ENCODE measurements at places on chromosomes 11 and 22.

- H3K27ac ChIP-seq, result no peak overlapping the region
- H3K27me3 ChIP-seq, result no peaks in the 10 kb centered on the region
- no peak for DNase-seq
- no peak overlapping the region for H3K4me3 ChIP-seq
- no peaks in the 10 kb centered on the region for H3K4me1 ChIP-seq
- no peaks in the 10 kb centered on the region for H3K36me3 ChIP-seq
These were observed 25.3 kb upstream of the PATE1 start for GRCh38 chr11:125720781-125721180.

GRCh38 chr11:120400564-120401364 lies 64.6 kb downstream of the ARHGEF12 start:
- peak overlapping the region; percentile 18 for H3K27ac ChIP-seq
- H3K36me3 ChIP-seq, result no peaks in the 10 kb centered on the region
- no peaks in the 10 kb centered on the region for H3K27me3 ChIP-seq

- no peak overlapping the region for H3K4me3 ChIP-seq
- no peak overlapping the region for H3K27ac ChIP-seq
- H3K4me1 ChIP-seq, result no peaks in the 10 kb centered on the region
- H3K27me3 ChIP-seq, result no peaks in the 10 kb centered on the region
These were observed 235.0 kb downstream of the TBC1D22A start for GRCh38 chr22:46997311-46997970.

DNA sequence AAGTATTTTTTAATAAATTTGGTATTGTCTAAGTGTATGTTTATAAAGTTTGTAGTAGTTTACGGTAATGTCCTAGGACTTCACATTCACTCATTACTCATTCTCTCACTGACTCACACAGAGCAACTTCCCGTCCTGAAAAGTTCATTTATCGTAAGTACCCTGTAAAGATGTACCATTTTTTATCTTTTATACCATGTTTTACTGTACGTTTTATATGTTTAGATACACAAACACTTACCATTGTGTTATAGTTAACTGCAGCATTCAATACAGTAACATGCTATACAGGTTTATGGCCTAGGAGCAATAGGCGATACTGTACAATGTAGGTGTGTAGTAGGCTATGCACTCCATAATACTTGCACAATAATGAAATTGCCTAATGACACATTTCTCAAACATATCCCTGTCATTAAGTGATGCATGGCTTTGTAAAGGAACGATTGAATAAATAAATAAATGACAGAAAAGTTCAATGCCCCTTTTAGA lies 12.5 kb upstream of the CARD18 start:
- no peaks in the 10 kb centered on the region for H3K36me3 ChIP-seq
- no peak overlapping the region for H3K27ac ChIP-seq
- H3K4me3 ChIP-seq, result no peak overlapping the region
- DNase-seq, result no peak
- H3K27me3 ChIP-seq, result no peaks in the 10 kb centered on the region

- peak; percentile 61 for DNase-seq
- H3K4me1 ChIP-seq, result peaks cover 3% of the 10 kb centered on the region
- no peak overlapping the region for H3K4me3 ChIP-seq
- H3K36me3 ChIP-seq, result no peaks in the 10 kb centered on the region
- peaks cover 85% of the 10 kb centered on the region for H3K27me3 ChIP-seq
- H3K27ac ChIP-seq, result no peak overlapping the region
These were observed 7.3 kb downstream of the RTN4RL2 start for GRCh38 chr11:57467508-57468157.

- H3K36me3 ChIP-seq, result no peaks in the 10 kb centered on the region
- no peak for DNase-seq
- no peak overlapping the region for H3K4me3 ChIP-seq
- H3K27me3 ChIP-seq, result no peaks in the 10 kb centered on the region
These were observed 138.6 kb downstream of the PKNOX2 start for GRCh38 chr11:125303186-125303585.

DNA sequence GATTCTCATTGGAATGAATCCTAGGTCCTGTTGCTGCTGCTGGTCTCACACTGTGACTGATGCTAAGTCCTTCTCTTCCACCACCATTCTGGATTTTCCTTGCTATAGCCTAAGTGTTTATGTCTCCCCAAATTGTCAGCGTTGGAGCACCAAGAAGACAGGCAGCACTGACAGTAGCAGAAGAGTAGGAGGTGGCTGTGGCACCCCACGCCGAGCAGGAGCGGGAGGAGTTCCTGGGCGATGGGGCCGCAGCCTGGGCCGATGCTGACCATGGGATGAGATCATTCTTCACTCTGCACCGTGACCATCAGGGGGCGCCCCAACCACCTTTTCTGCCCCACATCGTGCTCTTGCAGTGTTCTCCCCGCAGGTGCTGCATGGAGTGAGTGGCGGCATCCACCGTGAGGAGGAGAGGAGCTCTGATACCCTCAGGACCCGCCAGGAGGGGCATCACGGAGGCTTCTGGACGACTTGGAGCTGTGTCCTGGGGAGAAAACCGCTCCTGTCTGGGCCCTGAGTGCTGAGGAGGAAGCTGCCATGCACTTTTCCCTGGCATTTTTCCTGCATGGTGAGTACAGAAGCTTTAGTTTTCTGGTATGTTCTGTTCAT lies 57.0 kb downstream of the LRRC74B start:
- no peaks in the 10 kb centered on the region for H3K36me3 ChIP-seq
- no peak overlapping the region for H3K4me3 ChIP-seq
- no peaks in the 10 kb centered on the region for H3K27me3 ChIP-seq

GRCh38 chr11:80346353-80347059 lies 905.7 kb upstream of the TENM4 start:
- no peak overlapping the region for H3K27ac ChIP-seq
- H3K27me3 ChIP-seq, result no peaks in the 10 kb centered on the region
- H3K4me3 ChIP-seq, result no peak overlapping the region
- no peaks in the 10 kb centered on the region for H3K4me1 ChIP-seq
- no peak for DNase-seq
